Stimulated activated CD8-positive, alpha-beta memory T cell treated with anti-CD3 and anti-CD28 coated beads, Interleukin-4, amount 100 ng/mL, for 1 hour (primary cell): ENCODE measurements at places on chromosomes 3 and 15.

DNA sequence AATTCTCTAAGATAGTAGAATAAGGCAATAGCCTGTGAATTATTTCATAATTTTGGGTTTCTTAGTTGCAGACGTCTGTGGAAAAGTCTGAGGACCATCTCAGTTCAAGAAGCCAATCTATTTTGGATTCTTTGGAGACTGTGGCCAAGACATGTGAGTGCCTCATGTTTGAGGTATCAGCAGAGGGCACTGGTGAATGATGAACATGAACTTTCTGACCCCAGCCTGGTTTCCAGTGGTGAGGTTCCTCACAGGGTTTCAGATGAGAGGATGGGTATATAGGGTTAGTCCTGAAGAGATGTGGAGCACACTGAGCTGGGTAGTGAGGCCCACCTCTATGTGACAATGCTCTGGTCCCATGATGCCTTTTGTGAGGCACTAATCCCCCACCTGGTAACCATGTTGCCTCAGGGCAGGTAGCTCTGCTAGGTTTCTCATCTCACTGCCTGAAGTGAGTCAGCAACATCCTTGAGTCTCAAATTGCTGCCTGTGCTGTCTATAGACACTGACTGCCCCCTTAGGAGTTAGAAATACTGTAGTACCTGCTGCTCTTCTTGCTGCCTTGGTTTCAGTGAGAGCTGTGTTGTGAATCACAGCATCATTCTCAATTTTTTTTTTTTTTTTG, 32.3 kb downstream of the C3orf62 start:
- no peak for DNase-seq

DNA sequence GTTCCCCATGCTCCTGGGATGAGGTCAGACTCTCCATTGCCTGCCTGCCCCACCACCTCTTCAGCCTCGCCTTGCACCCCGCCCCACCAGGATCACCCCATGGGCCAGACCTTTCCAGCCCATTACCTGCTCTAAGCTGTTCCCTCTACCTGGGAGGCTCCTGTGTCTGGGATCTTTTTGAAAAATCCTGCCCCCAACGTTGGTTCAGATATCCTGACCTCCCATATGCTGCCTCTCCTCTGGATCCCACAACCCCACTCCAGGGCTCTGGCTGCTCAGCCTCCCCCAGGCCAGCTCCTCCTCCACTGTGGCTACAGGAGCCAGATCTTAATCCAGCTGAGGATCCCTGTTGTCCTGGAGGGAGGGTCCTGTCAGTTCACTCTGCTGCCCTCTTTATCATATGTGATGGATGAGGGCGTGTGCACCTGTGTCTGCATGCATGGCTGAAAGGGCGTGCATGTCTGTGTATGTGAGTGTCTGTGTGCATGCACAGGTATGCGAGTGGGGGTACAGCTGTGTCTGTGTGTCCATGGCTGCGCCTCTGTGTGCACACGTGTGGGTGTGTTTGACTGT, 21.7 kb upstream of the ALAS1 start:
- DNase-seq: no peak

DNA sequence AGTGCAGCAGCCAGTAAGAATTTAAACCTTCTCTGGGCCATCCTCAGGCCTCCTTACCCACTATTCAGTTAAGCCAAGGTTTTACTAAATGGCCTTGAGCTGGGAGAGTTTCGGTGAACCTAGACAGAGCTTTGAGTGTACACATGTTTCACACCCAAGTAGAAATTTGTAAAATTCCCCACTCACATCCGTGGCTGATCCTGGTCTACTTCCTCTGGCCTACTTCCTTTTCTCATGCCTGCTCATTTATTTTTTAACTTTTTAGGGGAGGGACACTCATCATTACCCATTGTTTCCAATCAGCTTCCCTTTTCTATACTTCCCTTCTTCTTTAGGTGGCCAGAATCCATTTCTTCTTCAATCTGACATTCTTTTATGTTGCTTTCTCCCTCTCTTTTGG, 7.6 kb downstream of the CX3CR1 start:
- DNase-seq: no peak

- no peak for DNase-seq
Measured at GRCh38 chr3:31635545-31635944, 102.8 kb downstream of the STT3B start.
